ENCODE measurements at places on chromosomes 4 and X. TPM values are rescaled to one million over a fixed set of nuclear protein-coding genes. Genes with fewer than 3 reads are reported as not detected.

DNA sequence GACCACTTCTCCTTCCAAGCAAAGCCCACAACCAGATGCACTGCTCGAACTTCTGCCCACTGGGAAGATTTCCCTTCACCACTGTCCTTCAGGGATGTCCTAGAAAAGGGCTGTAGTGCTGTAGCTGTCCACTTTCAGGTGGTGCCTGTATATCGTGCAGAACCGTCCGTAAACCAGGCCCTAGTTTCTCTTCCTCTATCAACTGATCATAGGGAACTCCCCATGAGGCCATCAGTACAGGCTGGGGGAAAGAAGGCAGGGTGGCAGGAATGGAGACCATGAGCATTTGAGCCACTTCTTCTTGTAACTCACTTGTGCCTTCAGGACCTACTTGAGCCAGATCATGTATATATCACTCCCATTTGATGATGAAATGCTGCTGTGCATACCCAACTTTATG is 57.3 kb upstream of the FAM9B start:
- no peak for DNase-seq

DNA sequence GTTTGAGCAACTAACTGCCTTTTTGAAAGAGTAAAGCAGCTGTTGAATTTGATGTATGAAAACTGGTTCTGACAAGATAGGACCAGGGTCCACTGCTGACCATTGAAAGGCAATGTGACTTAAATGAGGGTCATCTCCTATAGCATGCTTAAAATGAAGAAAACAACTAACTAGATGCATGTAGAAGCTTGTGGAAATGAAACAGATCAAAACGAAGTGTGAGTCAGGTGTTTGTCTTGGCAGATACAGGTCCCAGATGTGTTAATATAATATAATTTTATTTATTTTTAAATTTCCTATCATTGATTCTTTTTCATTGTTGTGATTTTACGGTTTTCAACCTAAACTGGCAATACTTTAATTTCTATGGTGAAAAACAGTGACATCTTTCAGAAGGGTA is 83.6 kb downstream of the ATOH1 start:
- DNase-seq: no peak

DNA sequence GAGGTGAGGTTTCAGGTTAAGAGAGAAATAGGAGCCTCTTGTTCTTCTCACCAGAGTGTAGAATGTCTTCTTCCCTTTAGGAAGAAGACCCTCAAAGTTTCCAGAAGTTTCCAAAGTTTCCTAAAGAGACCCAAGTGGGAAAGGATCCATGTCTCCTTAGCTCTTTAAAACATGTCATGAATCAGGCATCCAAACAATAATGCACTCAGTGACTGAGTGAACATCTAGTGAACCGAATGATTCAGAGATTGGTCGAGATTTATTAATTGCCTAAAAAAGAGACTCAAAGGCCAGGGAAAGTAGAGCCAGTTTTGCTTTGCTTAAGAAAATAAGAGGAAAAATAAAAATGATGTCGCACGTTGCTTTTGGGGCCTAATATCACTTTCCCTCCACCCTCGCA is 29.4 kb downstream of the FGF5 start:
- no peak for DNase-seq

The ATP8A1 gene
- total RNA-seq: not detected

The CENPVL1 gene
- total RNA-seq: not detected

The PABPC1L2B gene
- total RNA-seq: not detected
